ENCODE measurements at places on chromosomes 1 and 21. TPM values are rescaled to one million over a fixed set of nuclear protein-coding genes. Genes with fewer than 3 reads are reported as not detected.

The ARV1 gene
- total RNA-seq = 14.1 TPM

The CHODL gene
- 9.5 TPM for total RNA-seq

The FNDC10 gene
- 1.9 TPM for total RNA-seq

The GJB3 gene
- not detected for total RNA-seq

The FAF1 gene
- total RNA-seq = 51.4 TPM

The TSPAN1 gene
- not detected for total RNA-seq

The PDE4B gene
- total RNA-seq = 49.5 TPM

- no peak for DNase-seq
Observed at GRCh38 chr1:100304921-100305320, 38.9 kb downstream of the RTCA start.

DNA sequence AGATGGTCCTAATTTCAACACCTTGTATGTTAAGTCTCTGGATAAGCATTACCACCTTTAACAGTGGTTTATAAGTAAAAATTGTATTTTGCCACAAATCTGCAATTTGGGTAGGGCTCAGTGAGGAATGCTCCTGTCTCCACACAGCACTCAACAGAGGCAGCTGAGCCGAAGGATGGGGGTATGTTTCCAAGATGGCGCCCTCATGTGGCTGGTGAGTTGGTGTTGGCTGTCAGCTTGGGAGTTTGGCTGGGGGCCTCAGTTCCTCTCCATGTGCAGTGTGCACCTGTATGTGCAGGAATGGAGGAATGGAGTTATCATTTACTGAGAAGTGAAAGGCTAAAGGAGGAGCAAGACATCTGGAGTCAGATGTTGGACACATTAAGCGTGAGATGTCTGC is 136.8 kb downstream of the GABPA start:
- DNase-seq = no peak

DNA sequence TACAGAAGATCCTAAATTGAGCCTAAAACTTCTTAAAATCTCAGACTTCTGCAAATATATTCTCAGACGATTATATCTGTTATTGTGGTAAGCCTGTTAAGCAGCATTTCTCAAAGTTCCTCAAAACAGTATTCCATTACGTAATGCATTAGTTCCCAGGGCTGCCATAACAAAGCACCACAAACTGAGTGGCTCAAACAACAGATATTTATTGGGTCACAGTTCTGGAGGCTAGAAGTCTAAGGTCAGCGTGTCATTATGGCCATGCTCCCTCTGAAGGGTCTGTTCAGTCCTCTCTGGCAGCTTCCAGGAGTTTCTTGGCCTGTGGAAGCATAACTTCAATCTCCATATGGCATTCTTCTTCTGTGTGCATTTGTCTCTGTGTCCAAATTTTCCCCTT is 103.5 kb upstream of the ST6GALNAC5 start:
- no peak for DNase-seq

DNA sequence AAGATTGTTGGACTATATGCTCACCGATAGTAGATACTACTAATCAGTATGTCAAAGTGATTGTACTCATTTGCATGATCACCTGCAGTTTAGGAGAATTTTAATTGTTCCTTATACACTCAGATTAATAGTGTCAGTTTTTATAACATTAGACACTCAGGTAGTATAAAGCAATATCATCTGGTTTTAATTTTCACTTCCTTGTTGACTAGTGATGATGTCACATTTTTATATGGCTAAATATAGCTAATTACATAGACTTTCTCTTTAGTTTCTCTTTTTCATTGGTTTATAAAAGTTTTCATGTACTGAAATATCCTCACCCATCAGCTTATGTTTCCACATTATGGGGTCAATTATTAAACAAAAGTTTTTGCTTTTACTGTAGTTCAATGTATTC is 1332.4 kb upstream of the ADGRL2 start:
- DNase-seq = no peak

DNA sequence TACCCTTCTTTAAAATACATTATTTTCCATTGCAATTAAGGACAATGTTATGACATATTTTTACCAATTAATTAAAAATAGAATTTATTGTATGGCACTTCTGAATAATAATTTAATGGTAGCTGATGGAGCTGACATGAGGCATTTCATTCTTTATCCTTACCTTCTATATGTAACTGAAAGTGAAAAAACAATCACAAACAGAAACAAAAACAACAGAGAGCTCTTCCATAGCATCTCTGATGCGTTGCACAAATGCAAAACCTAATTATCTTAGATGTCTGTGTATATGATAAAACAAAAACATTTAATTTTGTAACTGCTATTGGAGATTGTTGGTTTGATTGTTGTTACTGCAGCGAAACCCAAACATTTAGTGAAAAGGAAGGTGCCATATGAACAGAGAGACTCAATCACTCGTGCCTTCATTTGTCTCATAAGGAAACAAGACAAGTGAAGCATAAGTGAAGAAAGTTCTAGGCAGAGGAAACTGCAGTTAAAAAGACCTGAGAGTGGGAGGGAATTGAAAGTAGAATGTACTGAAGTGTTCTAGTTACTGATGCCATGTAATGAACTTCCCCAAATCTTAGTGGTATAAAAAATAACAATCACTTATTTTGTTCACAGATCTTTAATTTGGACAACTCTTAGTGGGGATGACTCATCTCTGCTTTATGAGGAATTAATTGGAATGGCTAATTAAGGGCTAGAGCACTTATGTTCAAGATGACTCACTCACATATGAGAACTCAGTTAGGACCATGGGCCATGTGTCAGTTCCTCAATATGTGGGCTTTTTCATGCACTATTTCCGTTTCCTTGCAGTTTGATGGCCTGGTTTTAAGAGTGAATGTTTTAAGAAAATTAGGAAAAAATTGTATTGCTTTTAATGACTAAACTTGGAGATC is 245.0 kb upstream of the OLFM3 start:
- no peak for DNase-seq

DNA sequence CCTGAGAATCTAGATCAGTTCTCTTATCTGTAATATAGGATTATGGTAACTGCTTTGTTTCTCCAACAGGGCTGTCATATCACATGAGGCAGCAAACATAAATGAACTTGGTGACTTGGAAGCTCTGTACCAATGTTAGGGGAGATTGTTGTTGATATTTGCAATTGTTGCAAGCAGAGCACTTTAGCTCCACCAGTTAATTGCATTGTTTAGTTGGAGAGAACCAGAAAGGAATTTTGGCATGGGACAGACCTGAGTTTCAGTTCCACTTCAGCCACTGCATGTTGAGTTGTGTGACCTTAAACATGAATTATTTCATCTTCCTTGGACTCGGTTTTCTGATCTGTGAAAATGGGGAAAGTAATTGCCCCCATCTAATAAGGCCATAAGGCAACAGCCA is 142.3 kb upstream of the JUN start:
- DNase-seq = no peak

- no peak for DNase-seq
Observed at GRCh38 chr1:201444792-201445191, 23.3 kb upstream of the TNNI1 start.

GRCh38 chr1:247387096-247387495 is 28.9 kb upstream of the NLRP3 start:
- DNase-seq = no peak

- DNase-seq = no peak
Observed at GRCh38 chr21:36082237-36082664, 12.4 kb downstream of the CBR1 start.

DNA sequence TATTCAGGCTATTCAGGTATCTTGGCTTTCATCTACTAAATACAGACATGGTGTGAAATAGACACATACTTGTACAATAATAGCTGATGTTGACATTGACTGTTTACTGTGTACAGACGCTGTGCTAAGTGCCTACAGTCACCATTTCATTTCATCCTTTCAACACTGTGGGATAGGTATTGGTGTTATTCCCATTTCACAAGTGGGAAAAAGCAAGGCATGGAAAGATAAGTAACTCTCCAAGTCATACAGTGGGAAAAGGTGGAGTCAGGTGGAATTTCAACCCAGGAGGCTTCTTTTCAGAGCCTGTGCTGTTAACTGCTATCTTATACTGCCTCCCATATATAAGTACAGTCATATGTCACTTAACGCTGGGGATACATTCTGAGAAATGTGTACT is 49.6 kb upstream of the ATP1A1 start:
- DNase-seq = no peak

GRCh38 chr1:36350659-36351226 is 27.3 kb upstream of the EVA1B start:
- no peak for DNase-seq

- DNase-seq = no peak
Observed at GRCh38 chr1:174692313-174692712, 244.5 kb downstream of the GPR52 start.

DNA sequence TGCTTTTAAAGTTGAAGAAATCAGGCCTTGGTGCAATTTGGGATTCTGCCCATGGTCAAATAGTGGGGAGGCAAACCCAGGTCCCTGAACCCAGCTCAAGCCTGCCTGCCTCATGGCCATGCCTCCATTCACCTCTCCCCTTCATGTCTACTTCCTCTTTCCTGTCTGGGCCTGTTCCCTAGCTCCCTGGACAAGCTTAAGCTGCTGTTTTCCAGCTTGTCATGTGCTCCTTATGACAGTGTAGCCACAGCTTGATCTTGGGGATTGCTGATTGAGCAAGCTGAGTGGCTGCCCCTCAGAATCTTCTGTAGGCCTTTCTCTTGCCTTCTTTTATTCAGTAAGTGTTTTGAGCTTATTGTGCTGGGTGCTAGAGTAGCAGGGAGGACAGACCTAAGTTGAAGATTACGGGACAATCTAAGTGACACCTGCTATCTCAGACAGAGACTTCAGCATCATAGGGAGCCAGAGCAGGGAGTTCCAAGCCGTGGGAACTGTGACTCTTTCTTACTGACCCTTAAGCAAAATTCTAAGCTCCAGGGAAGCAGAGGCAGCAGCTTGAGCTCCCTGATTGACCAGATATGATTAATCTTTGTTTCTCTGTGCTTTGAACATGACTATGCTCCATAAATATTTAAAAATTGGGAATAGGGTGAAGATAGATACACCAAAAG is 520 bp upstream of the MR1 start:
- DNase-seq = no peak

DNA sequence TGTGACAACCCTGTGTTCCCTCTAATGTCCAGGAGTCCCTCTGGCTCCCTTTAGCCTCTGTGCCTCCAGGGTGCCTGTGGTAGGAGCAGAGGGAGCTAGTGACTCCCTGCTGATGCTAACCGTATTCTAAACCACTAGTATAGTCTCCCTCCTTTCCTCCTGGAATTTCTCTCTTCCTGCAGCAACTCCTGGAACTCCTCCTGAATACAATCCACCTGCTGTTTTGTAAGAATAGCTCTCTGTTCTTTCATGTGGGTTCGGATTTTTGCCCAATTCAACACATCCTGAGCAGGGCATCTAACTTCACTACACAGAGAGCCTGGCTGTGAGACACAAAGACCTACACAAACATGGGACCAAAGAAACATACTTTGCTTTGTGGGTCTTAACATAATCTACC is 107.9 kb downstream of the RUNX1 start:
- no peak for DNase-seq

All from omental fat pad (tissue), 4 donors.